ENCODE measurements at places on chromosomes 2 and 18. TPM values are rescaled to one million over a fixed set of nuclear protein-coding genes. Genes with fewer than 3 reads are reported as not detected.

The PARD3B gene
- 2.2 TPM for polyA plus RNA-seq

The TACR1 gene
- polyA plus RNA-seq = not detected

The MAPRE2 gene
- 148 TPM for polyA plus RNA-seq

The DUSP28 gene
- 5.7 TPM for polyA plus RNA-seq

The CDK15 gene
- polyA plus RNA-seq = not detected

The RSAD2 gene
- 0.18 TPM for polyA plus RNA-seq

- H3K27ac ChIP-seq = no peak overlapping the region
- no peak overlapping the region for H3K4me3 ChIP-seq
- no peak for DNase-seq
- H3K36me3 ChIP-seq = no peaks in the 10 kb centered on the region
- H3K27me3 ChIP-seq = peaks cover 13% of the 10 kb centered on the region
- H3K4me1 ChIP-seq = no peaks in the 10 kb centered on the region
Observed at GRCh38 chr18:79664525-79665125, 15.0 kb upstream of the CTDP1 start.

- H3K4me3 ChIP-seq = no peak overlapping the region
- H3K27ac ChIP-seq = no peak overlapping the region
- no peaks in the 10 kb centered on the region for H3K4me1 ChIP-seq
- DNase-seq = no peak
Observed at GRCh38 chr18:23971097-23971440, 43.5 kb upstream of the TTC39C start.

DNA sequence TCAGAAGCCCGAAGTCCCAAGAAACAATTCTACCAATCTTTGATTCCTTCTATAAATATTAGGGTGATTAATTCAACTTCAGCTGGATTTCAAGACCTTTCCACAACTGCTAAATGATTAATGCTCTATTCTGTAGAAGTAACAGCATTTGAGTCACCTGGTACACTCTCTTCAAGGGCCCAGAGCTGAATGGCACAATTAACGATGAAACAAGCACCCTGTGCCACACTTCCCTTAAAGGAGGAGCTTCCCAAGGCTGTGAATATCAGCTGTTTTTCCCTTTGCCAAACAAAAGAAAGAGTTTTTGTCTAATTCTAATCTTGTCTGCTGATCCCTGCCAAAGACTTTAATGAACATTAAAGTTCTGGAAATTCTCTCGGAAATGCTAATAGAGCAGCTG lies 56.0 kb downstream of the BOD1L2 start:
- H3K4me1 ChIP-seq = no peaks in the 10 kb centered on the region
- H3K36me3 ChIP-seq = no peaks in the 10 kb centered on the region
- no peak overlapping the region for H3K4me3 ChIP-seq
- H3K27ac ChIP-seq = no peak overlapping the region

- H3K4me1 ChIP-seq = no peaks in the 10 kb centered on the region
- H3K27ac ChIP-seq = no peak overlapping the region
- H3K27me3 ChIP-seq = no peaks in the 10 kb centered on the region
- H3K4me3 ChIP-seq = no peak overlapping the region
Observed at GRCh38 chr2:101188683-101189405, 37.7 kb upstream of the TBC1D8 start.

DNA sequence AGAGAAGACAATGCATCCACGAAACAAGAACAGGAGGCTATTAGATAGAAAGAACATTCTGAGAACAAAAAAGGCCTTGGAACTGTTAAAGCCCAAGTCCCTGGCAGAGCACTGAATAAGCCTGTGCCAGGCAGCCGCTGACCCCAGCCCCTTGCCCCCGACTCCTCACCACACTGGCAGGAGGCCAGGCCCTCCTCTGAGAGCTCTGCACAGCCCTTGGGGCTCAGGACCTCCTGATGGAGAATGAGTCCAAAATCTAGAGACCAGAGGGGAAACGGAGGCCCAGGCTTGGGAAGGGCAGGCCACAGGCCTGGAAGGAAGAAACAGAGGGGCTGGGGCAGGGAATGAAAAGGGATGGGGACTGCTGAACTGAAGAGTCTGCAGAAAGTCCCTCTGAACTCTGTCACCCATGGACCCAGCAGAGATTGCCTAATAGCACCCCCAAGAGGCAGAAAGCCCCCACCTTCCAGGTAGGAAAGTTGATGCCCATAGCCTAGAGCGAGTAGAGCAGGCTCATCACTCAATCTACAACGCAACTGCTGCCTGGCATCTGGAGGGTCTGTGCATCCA lies 18.3 kb upstream of the TNS1 start:
- H3K4me1 ChIP-seq = no peaks in the 10 kb centered on the region
- no peak overlapping the region for H3K27ac ChIP-seq
- no peak for DNase-seq

- no peaks in the 10 kb centered on the region for H3K36me3 ChIP-seq
- no peaks in the 10 kb centered on the region for H3K4me1 ChIP-seq
- no peak for DNase-seq
- H3K27me3 ChIP-seq = no peaks in the 10 kb centered on the region
- H3K4me3 ChIP-seq = no peak overlapping the region
- H3K27ac ChIP-seq = no peak overlapping the region
Observed at GRCh38 chr18:64380117-64380516, 231.2 kb upstream of the LINC00305 start.

GRCh38 chr2:223725494-223725893 lies 111.9 kb downstream of the AP1S3 start:
- peak; percentile 98 for DNase-seq
- peak overlapping the region; percentile 91 for H3K27ac ChIP-seq
- H3K27me3 ChIP-seq = no peaks in the 10 kb centered on the region

- no peaks in the 10 kb centered on the region for H3K27me3 ChIP-seq
- H3K4me1 ChIP-seq = no peaks in the 10 kb centered on the region
- H3K36me3 ChIP-seq = no peaks in the 10 kb centered on the region
- no peak overlapping the region for H3K4me3 ChIP-seq
Observed at GRCh38 chr2:207416900-207417299, 112.9 kb upstream of the CREB1 start.

- H3K27me3 ChIP-seq = peaks cover 12% of the 10 kb centered on the region
- H3K4me1 ChIP-seq = no peaks in the 10 kb centered on the region
- H3K36me3 ChIP-seq = no peaks in the 10 kb centered on the region
- H3K27ac ChIP-seq = no peak overlapping the region
- no peak for DNase-seq
Observed at GRCh38 chr2:62441421-62441820, 64.6 kb downstream of the TMEM17 start.

GRCh38 chr18:725646-726045 lies 13.2 kb upstream of the ENOSF1 start:
- H3K4me3 ChIP-seq = no peak overlapping the region
- H3K36me3 ChIP-seq = no peaks in the 10 kb centered on the region
- peaks cover 4% of the 10 kb centered on the region for H3K4me1 ChIP-seq
- no peaks in the 10 kb centered on the region for H3K27me3 ChIP-seq
- H3K27ac ChIP-seq = no peak overlapping the region

- no peak overlapping the region for H3K27ac ChIP-seq
- no peak for DNase-seq
- no peak overlapping the region for H3K4me3 ChIP-seq
- H3K4me1 ChIP-seq = no peaks in the 10 kb centered on the region
Observed at GRCh38 chr2:151111599-151112278, 149.9 kb downstream of the RBM43 start.

GRCh38 chr2:216373896-216374295 lies 1.6 kb upstream of the MARCHF4 start:
- H3K36me3 ChIP-seq = no peaks in the 10 kb centered on the region
- H3K4me3 ChIP-seq = no peak overlapping the region
- H3K27ac ChIP-seq = peak overlapping the region; percentile 99
- no peak for DNase-seq
- H3K4me1 ChIP-seq = peaks cover 41% of the 10 kb centered on the region

DNA sequence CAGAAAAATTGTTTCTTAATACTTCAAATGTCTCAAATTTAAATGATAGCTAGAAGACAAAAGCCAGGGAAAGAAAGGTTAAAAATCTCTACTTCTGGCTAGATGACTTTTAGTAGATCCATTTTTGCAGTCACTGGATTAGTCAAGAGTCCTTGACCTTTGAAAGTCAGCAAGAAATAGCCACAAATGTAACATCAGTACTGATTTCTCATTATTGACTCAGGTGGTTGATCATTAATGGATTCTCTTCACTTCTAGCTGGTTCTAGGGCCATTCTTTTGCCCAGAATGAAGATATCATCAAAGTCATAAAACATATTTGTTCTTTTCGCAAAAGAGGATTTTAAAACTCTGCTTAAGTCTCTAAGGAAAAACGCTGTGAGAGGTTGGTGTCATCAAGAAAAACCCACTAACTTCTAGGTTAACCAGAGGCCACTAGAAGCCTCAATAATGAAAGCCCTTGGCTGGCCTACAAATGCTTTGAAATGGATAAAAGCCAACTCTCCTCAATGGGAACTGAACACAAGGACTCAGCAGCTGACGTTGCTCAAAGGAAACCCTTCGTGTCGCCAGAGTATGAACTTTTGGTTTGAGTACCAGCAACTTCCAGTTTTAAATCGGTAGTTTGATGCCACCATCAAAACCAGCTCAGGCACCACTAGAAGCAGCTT lies 66.3 kb downstream of the IRS1 start:
- no peaks in the 10 kb centered on the region for H3K27me3 ChIP-seq
- H3K36me3 ChIP-seq = no peaks in the 10 kb centered on the region
- H3K4me3 ChIP-seq = no peak overlapping the region
- H3K4me1 ChIP-seq = no peaks in the 10 kb centered on the region
- DNase-seq = no peak

DNA sequence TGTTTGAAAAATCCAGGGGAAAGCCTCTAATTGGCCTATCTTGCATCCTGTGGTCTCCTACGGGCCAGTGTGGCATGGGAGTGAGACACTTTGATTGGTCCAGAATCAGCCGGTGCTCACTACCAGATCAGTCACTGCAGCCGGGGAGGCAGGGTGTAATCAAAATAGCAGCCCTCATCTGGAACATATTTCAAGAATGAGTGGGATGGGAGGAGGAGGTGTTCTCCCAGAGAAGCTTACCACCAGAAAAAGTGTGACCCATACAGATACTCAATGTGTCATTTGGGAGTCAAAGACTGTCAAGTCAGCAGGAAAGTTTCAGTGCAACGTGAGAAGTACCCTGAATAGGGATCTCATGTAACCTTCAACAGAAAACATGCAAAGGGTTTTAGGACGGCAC lies 393.9 kb upstream of the SLC14A2 start:
- no peaks in the 10 kb centered on the region for H3K27me3 ChIP-seq
- DNase-seq = no peak

DNA sequence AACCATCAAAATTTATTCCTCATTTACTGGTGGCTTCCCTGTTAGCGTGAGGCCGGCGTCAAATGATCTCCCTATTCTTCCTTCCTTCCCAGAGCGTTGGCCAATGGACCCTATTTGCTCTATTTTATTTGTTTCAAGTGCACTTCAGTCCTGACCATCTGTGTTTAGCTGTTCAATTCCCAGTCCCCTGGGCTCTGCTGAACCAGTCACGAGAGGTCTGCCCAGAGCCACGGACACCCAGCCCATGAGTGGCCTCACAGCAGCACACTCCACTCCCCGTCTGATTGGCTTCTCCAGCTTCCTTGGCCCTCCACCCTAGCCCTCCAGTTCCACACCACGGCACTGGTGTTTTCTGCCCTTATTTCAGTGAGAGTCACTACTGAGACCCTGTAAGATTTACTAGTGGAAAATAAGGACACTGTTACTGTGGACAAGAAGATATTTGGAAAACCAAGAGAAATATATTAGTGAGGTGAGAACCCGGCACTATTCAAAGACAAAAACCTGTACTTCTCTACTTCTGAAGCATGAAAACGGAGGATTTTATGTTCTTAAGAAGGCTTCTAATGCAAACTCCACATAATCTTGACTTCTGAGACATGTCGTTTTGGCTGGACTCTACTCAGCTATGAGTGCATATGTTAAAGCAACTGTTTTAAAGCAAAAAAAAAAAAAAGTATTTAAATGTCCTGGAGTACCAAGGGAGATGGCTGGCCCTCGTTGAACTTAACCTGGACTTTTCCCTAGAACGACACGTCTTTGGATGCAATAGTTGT lies 86.6 kb downstream of the COL6A3 start:
- no peak for DNase-seq
- H3K4me1 ChIP-seq = no peaks in the 10 kb centered on the region
- H3K27me3 ChIP-seq = peaks cover 16% of the 10 kb centered on the region

- H3K36me3 ChIP-seq = no peaks in the 10 kb centered on the region
- DNase-seq = no peak
- no peaks in the 10 kb centered on the region for H3K27me3 ChIP-seq
- no peaks in the 10 kb centered on the region for H3K4me1 ChIP-seq
- H3K27ac ChIP-seq = no peak overlapping the region
Observed at GRCh38 chr2:151664520-151664919, 69.8 kb downstream of the NEB start.

- H3K27me3 ChIP-seq = no peaks in the 10 kb centered on the region
- DNase-seq = no peak
- no peaks in the 10 kb centered on the region for H3K36me3 ChIP-seq
- no peak overlapping the region for H3K4me3 ChIP-seq
- no peaks in the 10 kb centered on the region for H3K4me1 ChIP-seq
Observed at GRCh38 chr18:21727702-21728101, 12.9 kb upstream of the MIB1 start.
